ENCODE measurements at places on chromosomes 6 and 20. TPM values are rescaled to one million over a fixed set of nuclear protein-coding genes. Genes with fewer than 3 reads are reported as not detected.
A peak's percentile ranks its signal among the peaks of the same experiment; 100 is the strongest.

PHF10 gene
- 23.5 TPM for total RNA-seq

NCOA3 gene
- 96.2 TPM for total RNA-seq

PDYN gene
- total RNA-seq: not detected

RTN4IP1 gene
- 9.6 TPM for total RNA-seq

TINAG gene
- 0.64 TPM for total RNA-seq

KCNQ5 gene
- total RNA-seq: 5.0 TPM

COL21A1 gene
- total RNA-seq: not detected

CLPSL1 gene
- not detected for total RNA-seq

RBM24 gene
- total RNA-seq: not detected

DNA sequence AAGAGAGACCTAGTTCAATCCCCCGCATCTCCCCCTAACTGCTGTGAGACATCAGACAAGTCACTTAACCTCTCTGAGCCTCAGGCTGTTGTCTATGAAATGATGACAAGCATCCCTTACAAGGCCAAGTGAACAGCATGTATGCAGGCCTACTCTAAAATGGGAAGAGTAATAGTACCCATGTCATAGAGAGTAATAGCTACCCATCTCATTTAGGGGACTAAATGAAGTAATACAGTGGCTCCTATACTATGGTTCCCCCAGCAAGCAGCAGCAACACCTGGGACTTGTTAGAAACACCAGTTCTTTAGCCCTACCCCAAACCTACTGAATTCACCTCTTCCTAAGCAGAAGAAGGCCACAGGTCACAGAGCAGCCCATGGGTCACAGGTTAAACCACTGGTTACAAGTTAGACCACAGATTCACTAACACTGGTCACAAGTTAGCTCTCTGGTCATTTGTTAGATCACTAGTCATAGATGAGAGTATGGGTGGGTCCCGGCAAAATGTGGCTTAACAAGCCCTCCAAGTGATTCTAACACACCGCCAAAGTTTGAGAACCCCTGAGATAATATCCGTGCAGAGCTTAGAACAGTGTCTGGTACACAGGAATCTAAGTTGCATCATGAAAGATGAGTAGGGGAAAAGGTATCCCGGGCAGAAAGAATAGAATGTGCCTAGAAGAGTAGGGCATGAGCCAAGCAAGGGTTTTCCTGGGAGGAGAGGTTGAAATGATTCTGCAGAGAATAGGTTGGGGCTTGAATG, 1.4 kb downstream of the DEFB124 start:
- no peak for DNase-seq

DNA sequence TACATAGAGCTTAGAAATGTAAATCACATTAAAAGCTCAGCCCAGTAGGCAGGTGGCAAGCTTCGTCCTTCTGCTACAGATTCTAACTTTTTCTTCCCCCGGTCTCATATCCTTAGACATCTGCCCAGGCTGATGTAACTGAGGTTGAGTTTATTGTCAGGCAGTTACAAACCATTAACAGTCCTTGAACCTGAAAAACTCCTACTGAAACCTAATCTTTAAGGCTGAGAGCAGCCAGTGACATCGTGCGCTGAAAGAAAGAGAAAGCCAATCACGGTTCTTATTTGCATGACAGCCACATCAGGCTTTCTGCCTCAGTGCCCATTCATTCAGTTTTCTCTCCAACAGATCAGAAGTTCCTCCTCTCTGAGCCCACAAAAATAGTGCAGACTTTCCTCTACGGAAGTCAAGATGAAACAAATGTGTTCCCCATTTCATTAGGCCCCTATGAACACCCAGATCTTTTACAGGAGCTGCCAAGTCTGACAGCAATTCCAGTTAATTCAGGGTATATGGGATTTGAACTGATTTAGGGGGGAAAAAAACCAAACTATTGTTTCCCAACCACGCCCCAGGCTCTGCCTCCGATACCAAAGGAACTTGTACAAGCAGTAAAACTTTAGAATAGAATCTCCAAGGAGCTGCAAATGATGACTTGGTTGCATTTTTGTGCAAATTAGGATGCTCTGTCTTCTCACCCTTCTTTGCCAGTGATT, at the start of gene NHSL1:
Gene NHSL1 (minus strand): TSS at position 192 of the 716 bp plus-strand sequence. CDS start 204 bp downstream, outside the sequence.
- DNase-seq: peak; percentile 34

DNA sequence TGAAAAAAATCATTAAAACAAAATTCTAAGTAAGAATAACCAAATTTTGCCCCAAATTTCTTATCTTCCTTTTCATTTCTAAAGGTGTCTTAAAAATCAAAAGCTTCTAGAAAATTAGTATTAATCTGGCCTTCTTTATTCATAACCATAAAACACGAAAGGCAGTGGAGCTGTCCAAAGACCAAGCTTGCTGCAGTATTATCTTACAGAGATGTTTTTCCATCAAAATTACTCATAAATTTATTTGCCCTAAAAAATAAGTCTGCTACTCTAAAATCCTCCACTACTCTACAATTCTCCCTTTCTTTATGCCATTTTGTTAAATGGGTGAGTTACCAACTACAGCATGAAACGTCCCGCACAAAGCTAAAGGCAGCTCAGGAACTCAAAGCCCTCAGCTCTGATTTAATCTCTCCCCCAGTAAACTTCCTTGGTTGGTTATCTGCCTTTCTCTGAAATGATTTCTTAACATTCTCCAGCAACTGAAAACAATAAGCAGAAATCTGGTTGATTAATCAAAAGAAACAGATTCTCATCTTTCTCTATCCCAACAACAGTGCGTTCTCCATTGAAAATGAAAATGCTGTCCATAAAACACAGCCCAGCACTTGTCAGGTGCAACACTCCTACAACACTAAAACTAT, 2.1 kb downstream of the USP49 start:
- no peak for DNase-seq

GRCh38 chr20:44009679-44009992, 95.0 kb downstream of the TOX2 start:
- DNase-seq: no peak

DNA sequence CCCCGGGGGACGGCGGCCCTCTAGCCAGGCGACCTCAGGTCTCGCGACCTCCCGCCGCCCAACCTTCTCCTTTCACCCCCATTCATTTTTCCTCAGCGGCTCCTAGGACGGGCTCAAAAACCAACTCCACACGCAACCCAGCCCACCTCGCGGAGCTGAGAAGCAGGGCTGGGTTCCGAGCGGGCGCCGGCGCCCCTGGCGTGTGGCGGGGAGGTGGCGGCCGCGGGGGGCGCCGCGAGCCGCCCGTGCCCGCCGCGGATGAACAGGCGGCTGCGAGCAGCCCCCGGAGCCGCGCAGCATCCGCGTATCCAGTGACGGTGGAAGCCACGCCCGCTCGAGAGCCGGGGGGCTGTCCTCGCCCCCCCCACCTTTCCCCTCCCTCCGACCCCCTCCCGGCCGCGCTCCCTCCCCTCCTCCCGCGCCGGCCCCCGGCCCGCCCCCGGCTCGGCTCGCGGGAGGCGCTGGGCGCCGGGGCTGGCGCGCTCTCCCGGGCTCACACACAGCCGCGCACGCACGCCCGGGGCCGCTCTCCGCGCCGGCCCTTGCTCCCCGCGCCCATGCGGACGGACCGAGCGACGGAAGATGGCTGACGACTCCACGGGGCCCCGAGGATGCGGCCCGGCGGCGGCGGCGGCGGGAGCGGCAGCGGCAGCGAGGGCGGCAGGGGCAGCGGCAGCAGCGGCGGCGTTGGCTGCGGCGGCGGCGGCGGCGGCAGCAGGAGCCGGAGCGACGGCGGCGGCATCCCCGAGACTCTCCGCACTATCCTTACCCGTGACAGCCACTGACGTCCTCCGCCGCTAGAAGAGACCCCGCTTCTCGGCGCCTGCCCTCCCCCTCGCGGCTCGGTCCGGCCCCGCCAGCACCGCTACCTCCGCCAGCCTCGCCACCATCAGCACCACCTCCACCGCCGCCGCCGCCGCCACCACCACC, at the start of gene SOBP:
Gene SOBP (plus strand): TSS at position 482 of the 930 bp plus-strand sequence. CDS start 500 bp downstream, outside the sequence.
- DNase-seq: no peak

- no peak for DNase-seq
Observed at GRCh38 chr20:17560344-17561074, 9.4 kb upstream of the DSTN start.

GRCh38 chr6:132481189-132481588, 31.7 kb downstream of the STX7 start:
- no peak for DNase-seq

DNA sequence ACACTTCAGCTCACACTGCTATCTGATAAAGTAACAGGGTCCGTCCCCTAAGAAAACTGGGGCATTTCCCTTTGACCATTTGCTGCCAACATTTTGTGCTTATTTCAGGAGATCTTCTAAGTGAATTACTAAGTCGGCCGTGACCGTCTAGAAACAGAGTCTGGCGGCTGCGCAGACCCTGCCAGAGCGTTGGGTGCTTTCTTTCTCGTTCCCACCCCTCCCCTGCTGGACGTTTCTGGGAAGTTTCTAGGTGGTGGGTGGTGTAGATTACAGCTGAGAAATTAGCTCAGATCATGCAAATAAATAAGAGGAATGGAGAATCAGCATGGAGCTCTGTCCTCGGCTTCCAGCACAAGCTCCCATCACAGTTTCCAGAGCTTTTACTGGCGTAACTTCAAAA, 128.1 kb downstream of the MYLK4 start:
- DNase-seq: no peak

DNA sequence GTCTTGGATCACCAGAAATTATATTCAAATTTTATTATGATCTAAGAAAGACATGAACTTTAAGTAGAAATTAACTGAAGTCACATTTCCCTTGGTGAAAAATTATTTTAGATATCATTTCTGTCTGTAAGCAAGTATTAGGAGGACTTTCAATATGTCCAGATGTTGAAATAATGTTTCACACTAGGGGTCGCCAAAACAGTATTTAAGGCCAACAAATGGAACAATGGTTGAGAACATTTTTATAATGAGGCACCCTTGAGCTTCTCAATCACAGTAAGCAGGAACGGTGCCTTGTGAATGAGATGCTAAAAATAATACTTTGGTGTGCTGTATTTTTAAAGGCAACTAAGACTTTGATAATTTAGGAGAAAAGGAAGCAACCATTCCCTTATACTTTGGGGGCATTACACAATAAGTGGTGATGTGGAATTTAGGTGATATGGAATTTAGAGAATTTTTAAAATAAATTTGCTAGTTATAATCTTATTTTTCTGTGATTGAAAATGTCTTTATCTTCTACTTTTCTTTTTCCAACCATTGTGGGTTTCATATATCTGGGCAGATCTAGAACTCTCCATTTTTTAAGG, 9.6 kb upstream of the SF3B5 start:
- peak; percentile 53 for DNase-seq

GRCh38 chr6:156351346-156351966, 425.7 kb upstream of the ARID1B start:
- DNase-seq: no peak

Data from GM12878 (cell line).